Cortex of kidney (tissue), 1 donor: ENCODE measurements at places on chromosomes 1 and 21.

DNA sequence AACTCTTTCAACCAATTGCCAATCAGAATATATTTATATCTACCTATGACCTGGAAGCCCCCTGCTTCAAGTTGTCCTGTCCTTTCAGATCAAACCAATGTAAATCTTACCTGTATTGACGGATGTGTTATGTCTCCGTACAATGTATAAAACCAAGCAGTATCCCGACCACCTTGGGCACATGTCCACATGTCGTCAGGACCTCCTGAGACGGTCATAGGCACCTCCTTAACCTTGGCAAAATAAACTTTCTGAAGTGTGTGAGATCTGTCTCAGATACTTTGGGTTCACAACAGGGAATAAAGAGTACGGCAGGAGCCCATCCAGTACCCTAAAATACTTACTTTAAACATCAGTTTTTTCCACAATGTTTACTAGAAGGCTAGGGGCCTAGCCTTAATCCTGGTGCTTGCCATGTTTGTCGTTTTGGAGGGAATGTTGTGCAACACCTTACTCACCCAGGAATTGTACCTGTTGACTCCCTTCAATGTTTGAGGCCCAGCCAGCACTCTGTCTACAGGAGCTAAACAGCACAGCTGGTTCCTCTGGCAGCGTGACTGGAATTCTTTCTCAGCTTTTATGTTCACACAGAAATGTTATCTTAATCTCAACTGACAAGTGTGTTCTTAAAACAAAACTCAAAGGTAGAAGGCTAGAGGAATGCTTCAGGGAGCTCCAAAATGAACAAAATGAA is 90.8 kb upstream of the USP25 start:
- no peak for DNase-seq

- DNase-seq = no peak
Observed at GRCh38 chr1:197921235-197922069, 4.3 kb downstream of the LHX9 start.

- DNase-seq = no peak
Observed at GRCh38 chr21:26962621-26963181, 4.2 kb downstream of the ADAMTS5 start.

- no peak for DNase-seq
Observed at GRCh38 chr21:35779690-35780570, 280.4 kb downstream of the SETD4 start.

DNA sequence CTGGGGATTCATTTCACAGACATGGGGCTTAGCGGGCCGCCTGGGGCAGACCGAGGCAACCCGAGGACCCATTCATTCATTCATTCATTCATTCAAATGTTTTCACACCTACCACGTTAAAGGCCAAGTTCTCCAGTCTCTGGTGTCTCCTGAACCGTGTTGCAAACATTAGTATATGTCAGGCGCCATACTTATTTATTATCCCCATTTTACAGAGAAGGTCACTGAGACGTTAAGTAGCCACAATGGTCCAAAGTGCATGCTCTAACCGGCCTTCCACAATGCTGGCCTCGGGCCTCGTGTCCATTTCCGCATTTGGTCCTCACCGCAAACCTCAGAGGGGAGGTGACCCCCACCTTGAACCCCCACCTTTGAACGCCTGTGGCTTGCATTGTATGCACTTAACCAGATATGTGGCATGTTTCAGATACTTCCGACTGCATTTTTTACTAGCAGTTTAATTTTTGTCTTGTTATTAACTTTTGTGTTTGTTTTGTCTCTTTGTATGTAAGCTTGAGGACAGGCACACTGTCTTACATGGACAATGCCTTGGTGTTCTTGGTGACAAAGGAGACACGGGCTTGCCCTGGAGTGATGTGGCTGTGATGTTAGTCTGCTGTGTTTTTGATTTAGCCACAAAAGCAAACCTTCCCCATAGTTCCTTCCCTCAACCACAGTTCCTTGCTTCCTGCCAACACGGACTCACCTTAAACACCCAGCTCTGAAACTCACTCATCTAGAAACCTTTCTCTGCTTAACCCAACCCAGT is 1.2 kb upstream of the IFFO2 start:
- DNase-seq = no peak

DNA sequence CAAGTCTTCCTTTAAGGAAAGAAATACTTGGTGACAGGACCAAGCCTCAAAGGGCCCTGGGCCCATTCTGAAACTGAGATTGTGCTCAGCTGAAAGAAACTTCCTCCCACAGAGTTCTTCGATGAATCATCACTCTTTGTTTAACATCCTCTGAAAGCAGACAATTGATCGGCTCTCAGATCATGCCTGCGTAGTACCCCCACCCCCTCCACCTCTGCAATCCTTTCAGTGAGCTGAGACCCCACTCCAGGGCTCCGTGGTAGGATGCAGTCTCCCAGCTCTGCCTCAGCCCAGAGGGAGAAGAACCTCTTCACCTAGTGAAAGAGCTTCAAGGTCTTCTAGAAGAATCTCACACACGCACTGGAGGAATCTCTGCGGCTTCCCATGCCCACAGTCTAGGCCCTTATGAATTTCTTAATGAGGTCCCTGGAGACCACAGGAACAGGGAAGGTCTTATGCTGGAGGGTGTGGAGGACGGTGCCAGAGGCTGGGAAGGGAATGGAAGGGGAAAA is 104.9 kb upstream of the SOD1 start:
- no peak for DNase-seq

DNA sequence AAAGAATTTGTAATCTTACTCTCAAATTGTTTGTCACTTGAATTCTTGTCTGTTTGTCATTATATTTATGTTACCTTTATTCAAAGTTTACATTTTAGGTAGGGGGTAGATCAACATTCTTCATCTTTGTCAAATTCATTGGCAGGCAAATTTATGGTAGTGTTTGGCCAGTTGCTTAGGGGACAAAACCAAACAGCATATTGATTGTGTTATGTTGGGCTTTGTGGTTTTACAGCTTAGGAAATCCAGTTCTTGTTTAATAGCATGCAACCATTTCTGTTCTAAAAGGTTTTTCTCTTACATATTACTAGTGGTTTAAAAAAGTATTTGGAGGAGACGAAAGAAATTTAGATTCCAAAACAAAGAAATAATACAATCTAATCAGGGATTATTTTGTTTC is 91.4 kb downstream of the HMCN1 start:
- DNase-seq = no peak

- DNase-seq = no peak
Observed at GRCh38 chr1:23601968-23602876, 42.9 kb upstream of the ID3 start.

DNA sequence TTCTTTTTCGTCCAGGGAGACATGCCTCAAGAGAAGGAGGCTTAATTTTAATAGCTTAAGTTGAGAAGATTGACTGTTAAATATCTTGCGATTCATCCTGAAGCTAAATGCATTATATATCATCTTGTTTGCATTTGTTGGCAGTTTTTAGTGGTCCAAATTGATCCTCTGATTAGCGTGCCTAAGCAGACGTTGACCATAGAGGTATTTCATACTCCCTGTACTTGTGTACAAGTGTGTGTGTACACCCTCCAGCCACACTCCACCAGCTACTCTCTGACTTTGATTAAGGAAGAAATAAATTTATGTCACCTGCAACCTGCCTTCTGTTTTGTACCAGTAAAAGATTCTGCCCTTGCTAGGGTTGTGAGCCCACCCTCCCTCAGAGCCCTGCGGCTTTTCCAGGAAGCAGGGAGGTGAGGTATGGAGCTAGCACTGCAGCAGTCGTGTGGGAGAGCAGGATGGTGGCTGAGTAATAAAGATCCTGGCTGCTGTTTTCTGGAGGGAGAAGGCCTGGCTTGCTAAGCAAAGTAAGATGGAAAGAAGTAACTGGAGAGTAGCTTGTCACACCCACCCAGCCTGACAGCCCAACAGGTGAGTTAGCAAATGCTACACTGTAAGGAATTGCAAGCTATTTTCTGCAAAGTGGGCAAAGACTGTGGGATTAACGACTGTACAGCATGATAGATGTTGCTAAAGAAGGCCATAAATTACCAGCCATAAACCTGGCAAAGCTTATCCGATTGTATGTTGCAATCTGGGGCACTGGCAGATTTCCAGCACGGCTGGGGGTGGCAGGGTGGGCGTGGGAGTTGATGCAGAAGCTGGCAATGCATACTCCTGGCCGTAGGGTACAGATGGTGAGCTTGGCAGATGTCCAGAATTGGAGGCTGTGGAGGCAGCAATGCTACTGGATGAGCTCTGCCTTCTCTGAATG is 170.2 kb downstream of the TNR start:
- no peak for DNase-seq

DNA sequence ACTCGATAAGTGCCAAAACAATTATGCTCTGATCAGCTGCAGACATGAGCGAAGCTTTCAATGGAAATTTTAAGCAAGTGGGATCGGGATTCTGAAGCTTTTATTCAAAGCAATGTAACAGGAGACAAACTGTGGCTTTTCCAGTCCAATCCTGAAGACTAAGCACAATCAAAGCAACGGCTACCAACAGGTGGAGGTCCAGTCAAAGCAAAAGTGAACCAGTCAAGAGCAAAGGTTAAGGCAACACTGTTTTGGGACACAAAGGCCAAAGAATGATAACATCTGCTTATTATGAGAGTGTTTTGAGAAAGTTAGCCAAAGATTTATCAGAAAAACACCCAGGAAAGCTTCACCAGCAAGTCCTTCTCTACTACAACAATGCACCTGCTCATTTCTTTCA is 170.1 kb downstream of the SEC16B start:
- DNase-seq = no peak

DNA sequence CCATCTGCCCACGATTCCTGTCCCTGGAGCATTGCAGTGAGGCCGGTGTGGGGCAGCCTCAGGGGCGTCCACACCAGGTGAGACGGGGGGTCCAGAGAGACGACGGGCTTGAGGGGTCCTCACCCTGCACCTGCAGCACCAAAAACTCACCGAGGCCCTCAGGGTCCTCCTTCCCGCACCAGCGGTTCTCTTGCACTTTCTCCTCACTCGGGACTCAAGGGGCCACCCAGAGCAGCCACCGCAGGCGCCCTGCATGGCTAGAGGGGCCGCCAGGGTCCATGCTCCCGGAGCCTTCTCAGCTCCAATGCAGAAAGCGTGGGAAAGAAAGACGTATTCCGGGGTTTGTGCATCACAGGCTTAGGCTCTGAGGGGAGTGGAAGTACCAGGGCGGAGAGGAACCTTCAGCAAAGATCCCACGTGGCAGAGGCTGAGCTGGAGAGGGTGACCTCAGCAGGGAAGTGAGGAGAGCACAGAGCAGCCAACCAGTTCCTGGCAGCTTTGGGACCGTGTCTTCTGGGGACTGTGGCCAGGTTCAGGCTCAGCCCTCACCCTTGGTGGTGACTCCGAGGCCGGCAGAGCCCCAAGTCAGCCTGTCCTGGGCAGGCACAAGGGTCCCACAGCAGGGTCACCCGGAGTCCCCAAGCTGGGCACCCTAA is 19.5 kb upstream of the COL6A2 start:
- DNase-seq = no peak

GRCh38 chr1:64894438-64895196 is 71.7 kb downstream of the JAK1 start:
- DNase-seq = no peak

- DNase-seq = no peak
Observed at GRCh38 chr1:95562230-95562629, 328.2 kb downstream of the RWDD3 start.

GRCh38 chr1:31574749-31575368 is 1.5 kb upstream of the TINAGL1 start:
- no peak for DNase-seq

DNA sequence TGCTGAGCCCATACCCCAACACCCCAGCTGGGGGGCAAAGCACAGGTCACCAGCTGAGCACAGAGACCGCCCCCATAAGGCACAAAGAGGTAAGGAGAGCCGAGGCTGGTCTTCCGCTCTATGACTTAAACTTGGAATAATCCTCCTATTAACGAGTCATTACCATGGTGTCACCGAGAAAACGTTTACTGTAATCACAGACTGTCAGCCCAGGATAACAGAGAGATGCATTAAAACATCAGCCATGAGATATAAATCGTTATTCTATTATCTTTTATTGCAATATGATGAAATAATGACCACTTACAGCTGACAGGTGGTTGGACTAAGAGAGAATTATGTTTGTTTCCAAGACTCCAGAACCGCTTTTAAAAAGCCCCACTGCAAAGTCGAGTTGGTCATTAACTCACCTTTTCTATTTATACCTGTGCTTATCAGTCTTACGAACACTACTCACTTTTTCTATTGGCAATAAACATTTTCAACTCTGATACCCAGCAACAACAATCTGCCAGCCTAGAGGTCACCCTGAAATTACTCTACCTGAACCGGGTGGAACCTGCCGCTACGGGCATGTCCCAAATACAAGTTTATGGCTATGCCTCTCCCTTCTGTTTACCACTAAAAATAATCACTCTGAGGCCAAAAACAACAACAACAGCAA is 21.5 kb downstream of the NPHP4 start:
- no peak for DNase-seq

DNA sequence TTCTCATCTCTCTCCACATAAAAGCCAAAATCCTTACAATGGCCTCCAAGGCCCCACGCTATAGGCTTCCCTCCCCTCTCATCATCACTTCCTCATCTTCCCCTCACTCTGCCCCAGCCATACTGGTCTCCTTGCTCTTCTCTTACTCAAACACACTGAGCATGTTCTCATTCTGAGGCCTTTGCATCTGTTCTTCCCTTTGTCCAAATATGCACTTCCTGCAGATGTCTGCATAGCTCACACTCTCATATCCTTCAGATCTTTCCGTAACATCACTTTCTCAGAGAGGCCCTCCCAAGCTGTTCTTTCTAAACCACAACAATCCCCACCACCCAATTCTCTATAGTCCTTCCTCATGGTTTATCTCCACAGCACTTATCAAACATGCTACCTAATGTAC is 284.1 kb downstream of the HHIPL2 start:
- no peak for DNase-seq

DNA sequence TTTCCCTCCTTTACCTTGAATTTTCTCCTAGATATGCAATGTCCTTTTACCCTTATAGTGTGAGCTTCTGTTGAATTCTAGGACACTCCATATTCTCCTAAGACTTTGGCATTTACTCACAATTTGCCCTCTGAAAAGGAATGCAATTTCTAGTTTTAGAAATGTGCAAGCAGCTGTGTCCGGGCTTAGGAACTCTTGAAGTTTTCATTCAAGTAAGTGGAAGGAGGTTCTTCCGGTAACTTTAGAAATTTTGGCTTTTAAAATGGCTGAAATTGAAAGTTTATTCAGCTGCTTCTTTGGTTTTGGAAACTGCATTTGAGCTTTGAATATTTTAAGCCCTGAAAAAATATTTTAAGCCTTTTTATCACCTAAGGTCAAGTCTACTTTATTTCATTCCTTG is 56.3 kb downstream of the DPH5 start:
- no peak for DNase-seq
